ENCODE measurements at places on chromosomes 1 and 21.
A peak's percentile ranks its signal among the peaks of the same experiment; 100 is the strongest.

DNA sequence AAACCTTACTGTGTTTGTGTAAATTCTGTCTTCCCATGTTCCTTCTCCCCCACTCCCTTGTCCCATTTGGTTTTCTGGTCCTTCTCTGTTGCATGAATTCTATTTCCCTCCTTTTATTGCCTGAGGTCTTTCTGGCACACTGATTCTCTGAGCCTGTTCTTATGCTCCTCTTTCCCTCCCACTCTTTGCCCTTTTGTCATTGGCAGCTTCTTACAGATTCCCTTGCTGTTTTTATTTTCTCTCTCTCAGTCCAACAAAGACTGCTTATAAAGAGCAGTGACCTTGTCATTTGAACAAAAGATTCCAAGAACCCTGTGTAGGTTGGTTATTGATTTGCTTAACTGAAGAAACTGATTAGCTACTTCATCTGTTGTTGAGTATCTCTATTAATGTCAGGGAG lies 49.7 kb downstream of the GPR52 start:
- DNase-seq, result no peak

GRCh38 chr1:62991152-62991551 lies 207.2 kb downstream of the ATG4C start:
- DNase-seq, result no peak

GRCh38 chr1:227073786-227074185 lies 133.7 kb downstream of the COQ8A start:
- no peak for DNase-seq

GRCh38 chr21:44756423-44757185 lies 45.0 kb downstream of the UBE2G2 start:
- DNase-seq, result no peak

DNA sequence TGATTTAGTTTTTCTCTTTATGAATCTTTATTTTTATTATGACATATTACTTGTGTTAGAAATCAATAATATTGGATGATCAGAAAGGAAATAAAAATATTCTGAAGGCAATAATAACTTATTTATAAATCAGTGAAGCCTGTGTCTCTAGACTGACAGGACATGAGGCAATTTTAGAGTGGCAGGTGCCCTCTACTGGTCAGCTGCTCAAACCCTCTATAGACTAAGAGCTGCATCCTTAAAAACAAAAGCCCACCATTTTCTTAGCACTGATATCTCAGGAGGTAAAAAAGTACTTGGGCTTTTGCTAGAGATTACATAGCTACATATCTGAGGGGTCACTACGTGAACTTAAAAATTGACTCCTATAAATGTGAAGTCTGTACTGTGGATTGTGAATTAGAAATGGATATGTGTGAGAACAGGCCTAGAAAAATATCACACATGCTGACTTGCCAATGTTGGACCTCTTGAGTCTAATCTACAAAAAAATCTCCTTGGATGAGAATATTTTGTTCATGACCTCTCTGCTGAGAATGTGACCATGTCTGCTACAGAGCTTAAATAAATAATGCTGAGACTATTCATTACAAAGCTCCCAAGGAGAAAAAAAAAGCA lies 597.9 kb upstream of the ADAMTS5 start:
- peak; percentile 46 for DNase-seq

GRCh38 chr21:23215261-23215660 lies 2217.1 kb downstream of the NCAM2 start:
- DNase-seq, result no peak

DNA sequence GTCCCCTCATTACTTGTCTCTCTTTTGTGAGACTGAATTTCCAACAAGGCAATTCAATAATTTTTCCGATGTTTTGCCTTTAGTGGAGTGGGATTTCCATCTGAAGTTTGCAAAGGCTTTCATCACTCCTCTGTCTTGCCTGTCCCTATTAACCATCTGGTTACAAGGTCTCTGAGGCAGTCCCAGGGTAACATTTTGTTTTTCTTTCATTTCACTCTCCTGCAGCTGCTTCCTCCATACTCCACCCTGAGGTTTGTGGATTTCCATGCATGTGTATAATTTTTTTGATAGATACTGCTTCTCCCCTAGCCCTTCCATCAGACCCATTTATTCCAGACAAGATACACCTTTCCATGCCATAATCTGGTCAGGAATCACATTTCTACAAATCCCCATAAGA lies 366.8 kb downstream of the PTBP2 start:
- no peak for DNase-seq

GRCh38 chr1:228378873-228379460 lies 27.7 kb downstream of the TRIM11 start:
- no peak for DNase-seq

- DNase-seq, result no peak
Measured at GRCh38 chr1:154925335-154926170, 11.0 kb downstream of the PMVK start.

DNA sequence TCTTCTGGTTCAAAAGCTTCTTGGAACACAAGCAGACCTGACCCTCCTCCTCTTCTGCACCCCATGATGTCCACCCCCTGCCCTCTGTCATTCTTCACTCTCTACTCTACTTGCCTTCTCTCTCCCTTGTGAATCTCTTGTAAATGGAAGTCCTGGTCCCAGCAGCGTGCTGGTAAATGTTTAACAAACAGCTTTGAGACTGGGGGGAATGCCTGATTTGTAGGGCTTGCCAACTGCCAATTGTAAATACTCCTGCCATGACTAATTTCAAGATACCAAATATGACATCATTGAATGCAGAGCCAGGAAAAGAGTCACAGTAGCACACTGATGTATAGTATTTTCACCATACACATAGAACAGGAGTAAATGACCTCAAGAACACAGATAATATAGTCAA lies 40.9 kb upstream of the LRRN2 start:
- DNase-seq, result no peak

- DNase-seq, result no peak
Measured at GRCh38 chr1:118934706-118935105, 53.4 kb downstream of the TBX15 start.

Measured in hypothalamus (tissue), 51 donors.